ENCODE measurements at places on chromosomes 11 and 22. TPM values are rescaled to one million over a fixed set of nuclear protein-coding genes. Genes with fewer than 3 reads are reported as not detected.

- H3K36me3 ChIP-seq, result no peaks in the 10 kb centered on the region
- no peak overlapping the region for H3K27ac ChIP-seq
- no peaks in the 10 kb centered on the region for H3K27me3 ChIP-seq
- H3K4me1 ChIP-seq, result no peaks in the 10 kb centered on the region
These were observed 16.2 kb downstream of the OR5D16 start for GRCh38 chr11:55854704-55855103.

DNA sequence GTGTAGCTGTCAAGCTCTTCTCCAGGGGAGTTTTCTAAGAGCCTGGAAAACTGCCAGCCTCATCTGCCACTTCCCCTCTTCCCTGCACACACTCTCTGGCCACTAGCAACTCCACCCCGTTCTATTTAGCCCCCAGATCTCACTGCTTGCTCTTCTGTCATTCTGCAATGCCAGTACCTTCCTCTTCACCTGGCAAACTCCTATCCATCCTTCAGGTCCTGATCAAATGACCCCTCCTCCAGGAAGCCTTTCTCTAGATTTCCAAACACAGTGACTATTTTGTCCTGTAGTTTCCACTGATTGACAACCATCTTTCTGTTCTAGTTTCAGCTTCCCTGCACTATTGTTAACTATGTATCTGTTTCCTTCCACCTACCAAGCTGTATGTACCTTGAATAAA, 437.7 kb downstream of the SOX6 start:
- H3K27ac ChIP-seq, result no peak overlapping the region
- no peak for DNase-seq
- no peaks in the 10 kb centered on the region for H3K4me1 ChIP-seq

DNA sequence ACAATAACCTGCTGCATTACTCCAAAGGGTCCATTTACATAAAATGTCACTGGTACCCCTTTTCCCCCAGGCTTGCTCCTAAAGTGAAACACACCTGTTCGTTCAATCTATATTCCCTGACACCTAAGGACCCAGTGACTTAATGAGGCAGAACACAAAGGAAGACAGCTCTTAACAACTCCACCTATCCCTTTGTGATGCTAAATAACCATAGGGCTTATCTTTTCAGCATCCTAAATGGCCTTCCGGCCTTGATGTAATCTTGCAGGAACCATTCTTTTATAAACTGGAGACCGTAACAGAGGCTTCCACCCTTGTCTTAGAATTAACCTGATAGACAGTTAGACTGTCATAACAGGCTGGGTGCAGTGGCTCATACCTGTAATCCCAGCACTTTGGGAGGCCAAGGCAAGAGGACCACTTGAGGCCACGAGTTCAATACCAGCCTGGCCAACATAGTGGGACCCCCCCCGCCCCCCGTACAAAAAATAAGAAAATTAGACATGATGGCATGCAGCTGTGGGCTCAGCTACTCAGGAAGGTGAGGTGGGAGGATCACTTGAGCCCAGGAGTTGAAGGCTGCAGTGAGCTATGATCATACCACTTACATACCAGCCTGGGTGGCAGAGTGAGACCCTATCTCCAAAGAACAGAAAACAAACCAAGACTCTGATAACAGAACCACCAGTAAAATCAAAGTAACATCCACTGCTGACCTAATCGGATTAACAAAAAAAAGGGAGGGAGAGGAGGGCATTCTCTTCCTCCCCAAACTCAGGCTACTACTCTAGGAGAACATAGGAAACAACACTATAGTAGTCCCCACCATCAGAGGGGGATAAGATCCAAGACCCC, 5.1 kb downstream of the CHEK2 start:
- DNase-seq, result no peak
- H3K4me1 ChIP-seq, result peaks cover 5% of the 10 kb centered on the region
- no peaks in the 10 kb centered on the region for H3K27me3 ChIP-seq
- no peaks in the 10 kb centered on the region for H3K36me3 ChIP-seq
- no peak overlapping the region for H3K27ac ChIP-seq

GRCh38 chr11:122258446-122259194, 142.6 kb upstream of the BLID start:
- no peak for DNase-seq
- peaks cover 6% of the 10 kb centered on the region for H3K4me1 ChIP-seq
- H3K4me3 ChIP-seq, result no peak overlapping the region
- no peaks in the 10 kb centered on the region for H3K27me3 ChIP-seq
- H3K36me3 ChIP-seq, result no peaks in the 10 kb centered on the region

GRCh38 chr22:19765477-19766239, 5.1 kb downstream of the TBX1 start:
- H3K36me3 ChIP-seq, result no peaks in the 10 kb centered on the region
- no peak for DNase-seq
- no peak overlapping the region for H3K27ac ChIP-seq
- H3K4me3 ChIP-seq, result peak overlapping the region; percentile 41
- peaks cover 19% of the 10 kb centered on the region for H3K4me1 ChIP-seq

GRCh38 chr22:38338772-38339379, 21.6 kb upstream of the CSNK1E start:
- H3K4me3 ChIP-seq, result no peak overlapping the region
- H3K36me3 ChIP-seq, result no peaks in the 10 kb centered on the region
- no peak for DNase-seq
- peaks cover 7% of the 10 kb centered on the region for H3K4me1 ChIP-seq
- no peaks in the 10 kb centered on the region for H3K27me3 ChIP-seq

- H3K36me3 ChIP-seq, result no peaks in the 10 kb centered on the region
- H3K4me1 ChIP-seq, result no peaks in the 10 kb centered on the region
- no peak overlapping the region for H3K4me3 ChIP-seq
- no peaks in the 10 kb centered on the region for H3K27me3 ChIP-seq
These were observed 64.2 kb upstream of the CECR2 start for GRCh38 chr22:17305076-17305475.

DNA sequence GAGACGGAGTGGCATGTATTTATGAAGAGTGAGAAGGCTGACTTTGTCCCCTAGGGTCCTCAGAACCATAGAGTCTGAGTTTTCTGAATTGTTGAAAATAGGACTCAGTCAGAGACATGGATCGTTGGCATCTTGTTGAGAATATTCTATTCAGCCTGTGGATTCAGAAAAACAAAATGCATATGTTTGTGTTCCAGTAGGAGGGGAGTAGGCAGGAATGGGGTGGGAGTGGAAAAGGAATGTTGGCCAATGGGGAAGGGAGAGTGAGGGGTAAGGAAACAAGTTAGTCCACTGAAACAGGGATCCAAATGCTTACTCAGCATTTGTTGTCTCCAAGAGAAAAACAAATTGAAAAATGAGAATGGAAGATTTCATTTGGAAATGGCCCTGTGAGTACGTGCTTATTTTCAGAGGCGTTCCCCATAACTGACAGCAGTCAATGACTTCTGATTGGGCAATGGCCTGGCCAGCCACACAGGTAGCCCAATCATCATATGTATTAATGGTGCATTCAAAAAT, 14.7 kb downstream of the BARX2 start:
- no peaks in the 10 kb centered on the region for H3K36me3 ChIP-seq
- peaks cover 16% of the 10 kb centered on the region for H3K4me1 ChIP-seq
- no peak overlapping the region for H3K4me3 ChIP-seq
- H3K27ac ChIP-seq, result no peak overlapping the region
- DNase-seq, result no peak
- H3K27me3 ChIP-seq, result no peaks in the 10 kb centered on the region

- no peaks in the 10 kb centered on the region for H3K4me1 ChIP-seq
- H3K4me3 ChIP-seq, result no peak overlapping the region
- no peaks in the 10 kb centered on the region for H3K36me3 ChIP-seq
- no peak for DNase-seq
- H3K27ac ChIP-seq, result no peak overlapping the region
These were observed 37.2 kb downstream of the OR2AG2 start for GRCh38 chr11:6734616-6735015.

Gene ELF5
- not detected for total RNA-seq

Gene GSTP1
- 2,739 TPM for total RNA-seq

Gene DERL3
- 0.25 TPM for total RNA-seq

Gene C1QTNF5
- total RNA-seq, result 32.2 TPM

Gene CDC45
- 0.74 TPM for total RNA-seq

Gene TECTA
- 1.2 TPM for total RNA-seq

Gene IPO7
- 64.8 TPM for total RNA-seq

All from vagina (tissue), 2 donors.